ENCODE measurements at places on chromosomes 2 and 18. TPM values are rescaled to one million over a fixed set of nuclear protein-coding genes. Genes with fewer than 3 reads are reported as not detected.

GRCh38 chr2:47239119-47239969 is 84.2 kb upstream of the STPG4 start:
- DNase-seq: no peak

Gene PLCL1
- 67.3 TPM for total RNA-seq

Gene VSNL1
- total RNA-seq: 2.1 TPM

DNA sequence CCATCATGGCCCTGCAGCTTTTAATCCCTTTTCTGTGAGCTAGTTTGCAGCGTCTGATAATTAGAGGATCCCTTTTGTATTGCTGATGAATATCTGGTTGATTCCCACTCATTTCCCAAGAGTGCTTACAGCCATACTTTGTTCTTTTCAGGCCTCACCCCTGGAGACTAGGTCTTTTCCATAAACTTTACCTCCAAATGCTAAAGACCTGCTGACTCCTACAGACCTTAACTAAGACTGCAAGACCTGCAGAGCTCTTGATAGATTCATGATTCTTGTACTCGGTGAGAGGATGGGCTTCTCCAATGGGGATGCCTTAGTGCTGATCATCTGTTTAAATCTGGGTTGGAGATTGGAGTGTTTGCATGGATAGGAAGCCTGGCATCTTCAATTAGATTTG is 33.1 kb upstream of the DYNAP start:
- DNase-seq: no peak

DNA sequence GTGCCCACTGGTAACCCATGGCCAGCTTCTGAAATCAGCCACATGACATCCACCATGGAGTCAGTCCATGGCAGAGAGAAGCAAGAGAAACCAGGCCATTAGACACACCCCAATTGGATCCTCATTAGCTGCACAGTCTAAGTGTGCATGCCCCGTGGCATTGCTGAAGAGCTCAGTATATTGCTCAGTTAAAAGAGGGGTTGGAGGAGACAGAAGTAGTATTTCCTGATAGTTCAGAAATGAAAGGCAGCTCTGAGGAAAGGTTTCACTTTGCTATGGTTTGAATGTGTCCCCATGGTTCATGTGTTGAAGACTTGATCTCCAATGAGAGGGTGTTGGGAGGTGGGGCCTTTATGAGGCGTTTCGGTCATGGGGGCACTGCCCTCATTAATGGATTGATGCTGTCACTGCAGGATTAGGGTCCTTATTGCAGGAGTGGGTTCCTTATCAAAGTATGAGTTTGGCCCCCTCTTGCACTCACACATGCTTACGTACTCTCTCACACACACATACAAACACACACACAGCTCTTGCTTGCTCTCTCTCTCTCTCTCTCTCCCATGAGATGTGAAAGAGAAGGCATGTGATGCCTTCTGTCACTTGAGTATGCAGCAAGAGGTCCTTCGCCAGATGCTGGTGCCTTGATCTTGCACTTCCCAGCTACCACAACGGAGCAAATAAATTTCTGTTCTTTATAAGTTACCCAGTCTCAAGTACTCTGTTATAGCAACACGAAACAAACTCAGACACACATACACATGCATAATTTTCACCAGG is 58.0 kb downstream of the TMEM163 start:
- peak; percentile 84 for DNase-seq

Gene HTR2B
- total RNA-seq: 16.8 TPM

DNA sequence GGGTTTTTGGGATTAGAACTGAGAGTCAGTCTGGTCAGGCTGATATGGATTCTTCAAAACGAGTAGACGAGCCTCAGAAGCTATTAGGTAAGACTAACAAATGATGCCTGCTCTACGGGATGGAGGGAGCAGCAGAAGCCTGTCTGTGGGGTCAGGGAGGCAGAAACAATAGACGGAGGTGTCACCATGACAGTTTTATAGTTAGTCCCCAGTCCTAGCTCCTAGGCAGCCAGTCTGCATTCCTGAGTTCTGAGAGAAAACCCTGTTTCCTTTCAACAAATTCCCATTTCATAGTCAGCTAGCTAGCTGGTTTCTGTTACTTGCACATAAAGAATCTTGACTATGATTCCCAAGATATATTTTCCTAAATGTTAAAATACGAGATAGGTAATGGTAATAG is 542.1 kb downstream of the PID1 start:
- DNase-seq: no peak

DNA sequence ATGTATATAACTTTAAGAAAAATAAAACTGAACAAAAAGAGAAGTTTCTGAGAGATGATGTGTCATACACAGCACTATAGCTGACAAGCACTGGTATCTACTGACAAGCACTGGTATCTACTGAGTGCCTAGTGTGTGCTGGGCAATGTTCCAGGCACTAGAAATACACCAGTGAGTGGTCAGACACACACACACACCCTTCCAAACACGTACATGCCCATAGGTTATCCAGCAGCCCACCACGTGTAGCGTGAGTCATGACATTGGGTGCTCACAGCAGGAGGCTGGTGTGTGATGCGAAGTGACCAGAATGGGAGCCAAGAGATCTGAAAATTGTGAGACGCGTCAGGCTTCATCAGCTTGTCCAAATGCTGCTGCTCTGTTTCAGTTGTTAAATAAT is 12.2 kb upstream of the GNAL start:
- no peak for DNase-seq

GRCh38 chr2:10193851-10194820 is 71.6 kb downstream of the RRM2 start:
- DNase-seq: no peak

DNA sequence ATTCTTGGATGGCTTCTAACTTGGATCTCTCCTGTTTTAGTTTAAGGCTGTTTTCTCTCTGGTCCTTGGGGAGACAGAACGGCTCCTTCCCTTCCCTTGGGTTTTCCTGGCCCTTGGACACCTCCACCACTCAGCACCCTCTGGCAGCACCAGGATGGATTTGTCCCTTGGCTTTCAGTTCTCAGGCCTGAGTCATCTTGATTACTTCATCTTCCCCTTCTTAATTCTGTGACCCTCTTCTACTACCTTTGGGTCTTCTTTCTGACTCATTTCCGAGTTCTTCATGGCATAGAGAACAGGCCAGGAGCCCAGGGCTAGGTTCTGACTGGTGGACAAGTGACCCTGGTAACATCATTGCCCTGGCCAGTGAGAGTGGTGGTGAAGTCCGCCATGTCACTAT is 14.9 kb downstream of the IGFBP2 start:
- no peak for DNase-seq

GRCh38 chr2:142217804-142218203 is 87.0 kb upstream of the LRP1B start:
- DNase-seq: no peak

DNA sequence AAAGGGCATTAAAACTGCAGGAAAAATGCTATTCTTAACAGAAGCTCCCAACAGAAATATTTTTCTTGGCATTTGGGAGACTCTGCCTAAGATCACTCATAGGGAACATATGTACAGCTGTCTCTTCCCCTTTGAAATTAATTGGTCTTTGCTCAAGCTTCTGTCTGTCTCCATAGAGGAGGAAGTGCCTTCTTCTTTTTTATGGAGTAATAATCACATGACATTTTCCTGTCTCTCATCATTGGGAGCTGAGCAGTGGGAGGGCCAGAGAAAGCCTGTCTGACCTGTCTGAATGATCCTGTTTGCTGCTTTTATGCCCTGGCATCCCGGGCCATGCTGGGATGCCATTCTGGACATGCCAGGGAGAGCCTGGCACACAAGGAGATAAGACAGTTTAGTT is 145.6 kb downstream of the AQP4 start:
- peak; percentile 47 for DNase-seq

- DNase-seq: no peak
Observed at GRCh38 chr18:72246076-72246475, 298.1 kb downstream of the CBLN2 start.

Data from esophagus muscularis mucosa (tissue), 4 donors.